Activated CD4-positive, CD25-positive, alpha-beta regulatory T cell (primary cell): ENCODE measurements at places on chromosomes 1 and 21.

- DNase-seq, result no peak
Measured at GRCh38 chr1:110243146-110243545, 33.0 kb downstream of the KCNC4 start.

GRCh38 chr1:32813941-32814739, 3.0 kb downstream of the YARS1 start:
- DNase-seq, result no peak

DNA sequence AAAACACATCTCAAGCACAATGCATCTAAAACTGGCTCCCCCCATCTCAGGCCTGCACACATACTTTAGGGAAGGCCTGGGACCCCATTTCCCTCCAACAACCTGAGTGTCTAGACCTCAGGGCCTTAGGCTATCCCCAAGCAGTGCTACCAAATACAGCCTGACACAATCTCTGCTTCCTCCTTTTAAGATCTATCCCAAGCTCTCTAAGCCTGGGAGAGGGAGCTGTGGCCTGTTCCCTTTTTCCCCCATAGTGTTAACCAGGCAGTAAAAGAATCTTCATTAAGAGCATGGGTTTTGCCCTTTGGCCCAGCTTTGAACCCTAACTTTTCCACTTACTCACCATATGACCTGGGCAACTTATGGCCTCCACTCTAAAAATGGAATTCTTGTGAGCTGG, 10.8 kb upstream of the COL8A2 start:
- DNase-seq, result no peak

- DNase-seq, result no peak
Measured at GRCh38 chr1:163162381-163162914, 40.3 kb downstream of the RGS5 start.
